Activated CD4-positive, alpha-beta T cell treated with anti-CD3 and anti-CD28 coated beads for 24 hours (primary cell): ENCODE measurements at places on chromosomes 6 and 20.
A peak's percentile ranks its signal among the peaks of the same experiment; 100 is the strongest.

GRCh38 chr6:125499535-125499934, 197.8 kb upstream of the HDDC2 start:
- no peak for DNase-seq

- no peak for DNase-seq
Observed at GRCh38 chr20:11111191-11111590, 437.4 kb upstream of the JAG1 start.

- no peak for DNase-seq
Observed at GRCh38 chr20:43542161-43542560, 16.7 kb upstream of the SGK2 start.

DNA sequence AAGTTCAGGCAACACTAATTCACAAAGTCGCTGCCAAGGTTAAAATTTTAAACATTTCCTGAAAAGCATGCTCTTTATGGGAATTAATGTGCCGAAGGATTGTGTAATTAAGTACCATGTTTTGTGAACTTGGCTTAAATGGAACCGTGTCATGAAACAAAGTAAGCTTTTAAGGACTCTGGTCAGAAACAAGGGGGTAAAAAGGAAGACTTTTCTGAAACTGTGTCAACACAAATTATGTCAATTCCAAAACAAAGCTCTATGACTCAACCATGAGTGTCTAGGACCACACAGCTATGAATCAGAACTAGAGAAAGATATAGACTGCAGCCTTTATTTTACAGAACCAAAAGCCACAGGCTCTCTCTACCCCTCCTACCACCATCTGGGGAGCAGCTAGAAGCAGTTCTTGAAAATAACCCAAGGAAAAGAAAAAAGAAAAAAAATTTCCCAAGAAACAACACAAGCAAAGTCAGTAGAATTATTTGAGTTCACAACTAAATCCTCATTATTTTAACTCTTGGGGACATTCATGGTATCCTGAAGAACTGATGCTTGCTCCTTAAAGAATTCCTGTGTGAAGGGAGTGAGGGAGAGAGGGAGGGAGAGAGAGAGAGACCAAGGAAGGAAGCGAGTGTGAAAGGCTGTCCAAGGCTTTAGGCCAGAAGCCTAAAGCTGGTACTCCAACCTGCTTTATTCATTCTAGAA, 81.9 kb downstream of the ZMYND8 start:
- peak; percentile 6 for DNase-seq

- no peak for DNase-seq
Observed at GRCh38 chr6:7818257-7819214, 92.1 kb downstream of the TXNDC5 start.

- DNase-seq = no peak
Observed at GRCh38 chr20:58682656-58683531, 9.7 kb upstream of the NPEPL1 start.

DNA sequence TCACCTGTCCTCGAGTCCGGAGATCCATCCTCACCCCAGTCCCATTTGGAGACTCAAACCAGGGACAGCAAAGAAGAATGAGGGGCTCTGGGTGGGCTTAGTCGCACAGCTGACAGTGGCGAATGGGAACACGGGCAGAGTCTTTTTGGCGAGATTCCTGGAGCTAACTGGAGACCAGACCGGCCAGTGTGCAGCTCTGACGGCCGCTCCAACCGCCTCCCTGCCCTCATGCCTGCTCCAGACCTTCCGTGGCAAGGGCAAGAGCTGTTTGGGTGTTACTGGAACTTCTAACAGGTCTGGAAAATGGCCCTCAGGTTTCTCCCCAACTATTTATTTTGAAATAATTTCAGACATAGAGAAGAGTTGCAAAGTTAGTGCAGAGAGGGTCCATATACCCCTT, 75.6 kb downstream of the IRF4 start:
- DNase-seq = no peak

DNA sequence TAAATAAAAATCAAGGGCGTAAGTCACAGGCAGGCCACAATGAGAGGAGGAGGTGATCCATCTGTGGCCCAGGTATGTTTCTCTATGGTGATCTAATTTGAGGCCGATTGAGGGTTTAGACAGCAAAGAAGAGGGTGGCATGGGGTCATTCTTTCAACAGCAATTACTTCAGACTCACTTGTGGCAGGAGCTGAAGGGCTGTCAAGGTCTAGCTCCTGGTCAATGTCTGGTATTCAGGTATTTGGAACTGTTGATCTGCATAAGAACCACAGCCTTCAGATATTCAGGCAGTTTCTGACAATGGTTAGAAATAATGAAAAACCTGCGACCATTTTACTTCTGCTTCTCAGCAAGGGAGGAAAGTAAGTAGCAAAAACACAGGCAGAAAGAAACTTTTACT, 259.6 kb downstream of the FOXC1 start:
- no peak for DNase-seq

DNA sequence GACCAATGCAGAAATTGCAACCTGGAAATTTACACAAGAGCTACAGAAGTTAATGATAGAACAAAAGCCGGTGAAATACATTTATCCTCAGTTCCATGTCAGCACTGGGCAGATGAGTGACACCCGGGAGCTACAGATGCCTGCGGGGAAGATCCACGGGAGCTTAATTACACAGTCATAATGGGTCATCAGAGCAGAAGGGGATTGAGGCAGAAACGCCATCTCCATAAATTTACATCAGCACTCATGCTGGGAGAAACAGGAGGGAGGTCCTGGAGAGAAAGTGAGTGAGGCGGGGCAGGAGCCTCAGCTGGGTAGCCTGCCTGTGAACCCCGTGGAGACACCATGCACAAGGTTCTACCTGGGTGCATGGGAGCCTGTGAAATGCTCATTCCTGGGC, 37.6 kb upstream of the CST7 start:
- no peak for DNase-seq

DNA sequence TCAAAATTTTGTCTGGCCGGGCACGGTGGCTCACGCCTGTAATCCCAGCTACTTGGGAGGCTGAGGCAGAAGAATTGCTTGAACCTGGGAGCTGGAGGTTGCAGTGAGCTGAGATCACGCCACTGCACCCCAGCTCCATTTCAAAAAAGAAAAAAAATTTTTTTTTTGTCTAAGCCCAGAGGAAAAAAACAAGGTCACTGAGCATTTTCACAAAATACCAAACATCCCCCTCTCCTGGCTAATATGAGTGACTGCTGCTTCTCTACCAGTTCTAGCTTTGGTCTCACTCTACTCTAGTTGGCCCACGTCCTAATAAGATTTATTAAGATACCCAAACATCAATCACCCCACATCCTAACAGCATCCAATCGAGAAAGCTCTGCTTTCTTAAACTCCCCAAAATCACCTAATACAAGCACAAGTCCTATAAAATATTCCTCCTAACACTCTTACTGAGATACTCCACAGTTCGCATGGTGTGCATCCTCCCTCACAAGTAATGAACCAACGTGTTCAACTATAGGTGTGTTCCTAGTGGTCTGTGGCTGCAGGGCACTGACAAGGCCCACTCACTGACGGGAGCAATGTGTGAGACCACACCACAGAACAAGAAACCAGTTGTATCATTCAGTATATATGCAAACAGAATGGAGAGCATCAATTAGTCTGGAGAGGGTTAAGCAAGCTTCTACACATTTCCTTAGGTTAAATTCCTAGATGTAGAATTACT, 64.2 kb downstream of the FKBP5 start:
- no peak for DNase-seq

- DNase-seq = peak; percentile 73
Observed at GRCh38 chr6:36623547-36624459, 29.6 kb downstream of the SRSF3 start.

DNA sequence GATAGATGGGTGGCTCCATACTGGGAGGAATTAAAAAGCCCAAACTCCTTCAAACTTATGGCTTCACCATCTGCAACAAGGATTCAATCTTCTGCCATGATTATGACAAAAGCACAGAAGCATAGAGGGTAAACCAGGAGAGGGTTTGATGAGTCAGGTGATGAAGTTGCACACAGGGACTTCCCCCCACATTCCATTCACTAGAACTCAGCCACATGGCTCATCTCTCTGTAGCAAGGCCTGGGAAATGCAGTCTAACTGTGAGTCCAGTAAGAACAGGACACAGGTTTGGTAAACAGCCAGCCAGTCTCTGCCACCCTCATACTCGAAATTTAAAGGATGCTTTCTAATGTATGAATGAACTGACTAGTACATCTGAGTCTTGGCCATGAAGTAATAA, 142.9 kb downstream of the HIVEP2 start:
- peak; percentile 18 for DNase-seq

DNA sequence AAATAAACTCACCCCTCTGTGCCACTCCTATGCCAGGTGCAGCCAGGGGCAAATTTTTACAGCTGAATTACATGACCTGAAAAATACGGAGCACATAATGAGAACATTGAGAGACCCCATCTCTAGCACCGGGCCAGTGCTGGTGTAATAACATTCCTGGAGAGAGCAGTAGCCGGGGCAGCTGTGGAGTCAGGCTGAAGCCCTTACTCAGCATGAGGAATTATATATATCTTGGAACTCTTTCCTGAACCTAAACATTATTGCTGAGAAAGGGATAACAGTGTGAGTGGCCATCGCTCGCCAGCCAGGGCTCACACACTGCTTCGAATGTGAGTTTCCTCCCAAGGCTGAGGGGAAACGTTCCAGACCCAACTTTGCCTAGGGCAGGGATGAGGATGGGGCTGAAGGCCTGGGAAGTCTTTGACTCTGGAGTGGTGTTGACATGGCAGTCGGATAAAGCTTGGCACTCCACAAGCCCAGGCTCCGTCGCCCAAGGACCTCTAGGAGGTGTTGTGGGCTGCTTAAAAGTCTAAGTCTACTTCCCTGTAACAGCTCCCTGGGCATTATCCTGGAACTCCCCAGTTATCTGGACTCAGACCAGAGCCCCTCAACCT, 269.8 kb downstream of the CDC5L start:
- DNase-seq = no peak

- no peak for DNase-seq
Observed at GRCh38 chr6:18171871-18172270, 16.6 kb downstream of the KDM1B start.

GRCh38 chr6:35489995-35490791, 6.7 kb downstream of the TEAD3 start:
- no peak for DNase-seq

DNA sequence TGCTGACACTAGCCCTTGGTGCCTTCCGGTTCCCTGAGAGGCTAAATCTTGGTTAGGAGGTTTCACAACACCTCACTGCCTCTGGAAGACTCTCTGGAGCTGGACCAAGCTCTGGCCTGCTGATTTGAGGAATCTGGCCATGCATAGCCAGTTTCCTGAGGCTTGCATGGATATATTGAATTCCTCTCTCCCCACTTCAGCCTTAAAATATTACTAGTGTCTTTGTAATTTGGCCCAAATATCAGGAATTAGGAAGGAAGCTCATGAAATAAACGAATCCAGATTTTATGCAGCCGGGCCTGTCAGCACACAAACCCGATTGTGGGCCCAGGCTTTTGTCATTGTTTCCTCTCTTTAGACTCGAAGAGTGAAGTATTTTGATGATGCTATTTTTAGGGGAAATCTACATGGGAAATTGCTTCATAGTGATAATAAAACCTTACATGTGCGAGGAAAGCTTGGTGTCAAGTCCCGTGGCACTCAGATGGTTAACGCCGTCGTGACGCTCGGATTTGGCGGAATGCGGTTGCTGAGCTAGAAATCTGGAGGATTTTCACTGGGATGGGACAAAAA, 144.4 kb downstream of the PHACTR3 start:
- no peak for DNase-seq

- no peak for DNase-seq
Observed at GRCh38 chr20:24870881-24871280, 78.2 kb upstream of the CST7 start.

DNA sequence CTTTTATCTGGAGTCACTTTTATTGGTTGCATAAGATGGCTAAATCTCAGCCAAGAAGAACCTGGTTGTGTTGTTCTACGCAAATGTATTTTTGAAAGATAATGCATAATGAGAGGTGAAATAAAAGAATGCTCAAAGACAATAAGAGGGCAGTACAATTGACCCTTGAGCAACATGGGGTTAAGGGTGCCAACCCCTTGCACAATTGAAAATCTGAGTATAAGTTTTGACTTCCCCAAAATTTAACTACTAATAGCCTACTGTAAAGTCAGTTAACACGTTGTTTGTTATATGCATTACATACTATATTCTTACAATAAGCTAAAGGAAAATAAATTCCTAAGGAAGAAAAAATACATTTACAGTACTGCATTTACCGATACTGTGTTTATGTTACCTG, 5.9 kb downstream of the RNF146 start:
- no peak for DNase-seq

- DNase-seq = no peak
Observed at GRCh38 chr6:39018103-39018502, 30.5 kb upstream of the GLP1R start.

DNA sequence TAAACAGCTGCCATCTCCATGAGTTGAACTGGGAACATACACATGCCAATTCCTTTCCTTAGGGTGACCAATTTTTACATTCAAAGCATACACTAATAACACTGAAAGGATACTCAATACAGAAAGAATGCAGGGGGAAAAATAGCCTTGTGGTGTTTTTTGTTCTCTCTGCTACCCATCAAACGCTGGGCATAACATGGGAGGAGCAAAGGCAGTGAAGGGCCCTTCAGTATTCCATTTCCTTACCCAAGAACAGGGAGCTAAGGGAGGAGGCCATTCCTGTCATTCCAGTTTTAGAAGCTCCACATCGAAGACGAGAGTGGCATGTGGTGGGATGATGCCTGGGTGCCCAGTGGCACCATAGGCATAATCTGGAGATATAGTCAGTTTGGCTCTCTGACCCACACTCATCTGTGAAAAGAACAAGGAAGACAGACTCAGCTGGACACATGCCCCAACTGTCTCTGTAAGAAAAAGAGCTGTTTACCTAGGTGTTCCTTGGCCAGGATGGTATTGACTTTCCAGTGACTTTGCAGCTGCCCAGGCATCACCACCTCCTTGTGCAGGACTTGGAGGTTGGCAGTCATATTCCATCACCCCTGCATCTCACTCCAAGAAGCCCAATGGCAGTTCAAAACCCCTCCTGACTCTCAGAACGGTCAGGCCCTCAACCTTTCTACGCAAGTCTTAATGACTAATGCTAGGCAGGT, 20.9 kb downstream of the FKBP1A start:
- no peak for DNase-seq

- no peak for DNase-seq
Observed at GRCh38 chr6:119276211-119276610, 73.3 kb downstream of the MAN1A1 start.

DNA sequence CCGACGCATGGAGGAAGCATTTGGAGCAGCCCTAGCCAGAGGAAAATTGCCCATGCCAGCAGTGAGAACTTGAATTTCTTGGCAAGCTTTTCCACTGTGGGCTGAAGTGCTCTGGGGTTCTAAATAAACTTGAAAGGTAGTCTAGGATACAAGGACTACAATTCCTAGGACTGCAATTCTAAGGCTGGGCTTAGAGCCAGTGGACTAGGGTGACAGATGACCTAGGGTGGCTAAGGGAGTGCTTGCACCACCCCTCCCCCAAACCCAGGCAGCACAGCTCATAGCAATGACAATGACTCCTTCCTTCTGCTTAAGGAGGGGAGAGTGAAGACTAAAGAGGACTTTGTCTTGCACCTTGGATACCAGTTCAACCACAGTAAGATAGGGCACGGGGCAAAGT, 122.3 kb downstream of the THBS2 start:
- DNase-seq = no peak

GRCh38 chr6:140855520-140855919, 1277.2 kb upstream of the GJE1 start:
- no peak for DNase-seq
